Activated CD4-positive, alpha-beta T cell treated with anti-CD3 and anti-CD28 coated beads, Interleukin-2, amount 50 U/mL, for 48 hours (primary cell): ENCODE measurements at places on chromosomes 1 and 21.

GRCh38 chr1:185823467-185823866, 89.3 kb downstream of the HMCN1 start:
- no peak for DNase-seq

- DNase-seq, result no peak
These were observed 39.4 kb downstream of the PAFAH2 start for GRCh38 chr1:25958465-25958864.

DNA sequence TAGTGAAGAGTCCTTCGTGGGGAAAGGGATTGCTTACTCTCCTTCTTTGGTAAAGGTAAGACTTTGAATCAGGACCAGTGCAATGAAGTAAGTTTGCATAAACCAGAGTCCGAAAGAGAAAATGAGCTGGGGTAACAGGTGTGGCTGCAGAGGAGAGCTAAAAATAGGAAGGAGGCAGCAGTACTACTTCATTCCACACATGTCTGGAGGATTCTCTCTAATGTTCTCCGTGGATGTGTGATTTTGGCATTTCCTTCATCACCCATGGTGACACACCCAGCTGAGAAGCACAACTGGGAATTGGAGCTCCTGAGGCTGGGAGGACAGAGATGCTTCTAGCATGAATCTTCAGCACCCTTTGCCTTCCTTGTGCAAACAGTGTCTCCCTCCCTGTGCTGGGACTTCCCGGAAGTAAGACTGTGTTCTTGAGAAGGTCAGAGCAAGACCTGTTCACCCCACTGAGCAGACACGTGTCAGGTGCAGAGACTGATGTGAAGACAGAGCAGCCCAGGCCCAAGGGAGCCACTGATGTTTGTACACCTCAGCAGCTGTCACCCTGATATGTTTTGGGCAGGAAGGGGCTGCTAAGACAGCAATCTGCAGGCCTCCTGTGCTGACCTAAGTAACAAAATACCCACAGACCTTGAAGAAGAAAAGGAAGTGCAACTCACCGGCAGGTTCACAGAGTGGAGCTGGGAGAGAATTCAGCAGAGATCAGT, 13.3 kb downstream of the FCRL1 start:
- DNase-seq, result no peak

DNA sequence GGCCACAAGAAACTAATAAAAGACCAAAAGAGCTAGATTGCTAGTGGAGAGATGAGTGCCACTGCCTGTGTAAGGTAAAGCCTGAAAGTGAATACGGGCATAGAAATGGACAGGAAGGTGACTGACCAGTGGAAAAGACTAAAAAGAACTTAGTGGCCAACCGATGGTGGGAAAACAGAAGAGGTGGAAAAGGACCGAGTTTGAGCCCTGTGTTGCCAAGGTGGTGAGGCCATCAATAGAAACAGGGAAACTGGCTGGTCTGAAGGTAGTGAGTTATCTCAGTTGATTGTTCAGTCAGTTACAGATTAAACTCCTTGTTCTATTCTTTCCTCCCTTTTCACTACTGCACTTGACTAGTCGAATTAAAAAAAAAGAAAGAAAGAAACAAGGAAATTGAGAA, 2.5 kb downstream of the WDR77 start:
- no peak for DNase-seq

GRCh38 chr1:192557841-192558595, 17.6 kb upstream of the RGS1 start:
- no peak for DNase-seq

- DNase-seq, result no peak
These were observed 10.9 kb upstream of the KIF26B start for GRCh38 chr1:245143849-245144248.

GRCh38 chr1:173448945-173449344, 28.2 kb upstream of the PRDX6 start:
- DNase-seq, result no peak

- DNase-seq, result no peak
These were observed 190.6 kb upstream of the RAB4A start for GRCh38 chr1:229080361-229080760.

DNA sequence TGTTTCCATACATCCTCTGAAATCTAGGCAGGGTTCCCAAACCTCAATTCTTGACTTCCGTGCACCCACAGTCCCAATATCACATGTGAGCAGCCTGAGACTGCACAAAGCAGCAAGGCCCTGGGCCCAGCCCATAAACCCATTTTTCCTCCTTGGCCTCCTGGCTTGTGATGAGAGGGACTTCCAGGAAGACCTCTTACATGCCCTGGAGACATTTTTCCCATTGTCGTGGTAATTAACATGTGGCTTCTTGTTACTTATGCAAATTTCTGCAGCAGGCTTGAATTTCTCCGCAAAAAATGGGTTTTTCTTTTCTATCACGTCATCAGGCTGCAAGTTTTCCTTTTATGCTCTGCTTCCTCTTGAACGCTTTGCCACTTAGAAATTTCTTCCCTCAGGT, 3.3 kb upstream of the PIGK start:
- DNase-seq, result no peak

- no peak for DNase-seq
These were observed 130.3 kb upstream of the C21orf91 start for GRCh38 chr21:17949421-17949820.

DNA sequence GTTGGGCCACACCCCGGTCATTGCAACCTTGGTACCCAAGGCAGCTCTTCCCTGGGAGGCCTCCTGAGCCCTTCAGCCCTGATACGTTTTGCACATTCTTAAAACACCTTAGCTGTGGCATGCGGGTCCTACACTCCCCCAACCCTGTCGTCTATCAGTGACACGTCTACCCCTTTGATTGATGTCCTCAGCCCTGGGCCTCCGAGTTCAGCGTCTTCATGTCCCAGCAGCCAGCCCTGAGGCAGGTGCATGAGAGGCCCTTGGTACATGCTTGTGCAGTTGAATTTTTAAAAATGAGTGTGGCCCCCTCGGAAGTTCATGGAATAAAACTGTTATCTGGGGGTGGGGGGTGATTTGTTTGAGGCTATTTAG, 38.9 kb upstream of the ADARB1 start:
- DNase-seq, result no peak

DNA sequence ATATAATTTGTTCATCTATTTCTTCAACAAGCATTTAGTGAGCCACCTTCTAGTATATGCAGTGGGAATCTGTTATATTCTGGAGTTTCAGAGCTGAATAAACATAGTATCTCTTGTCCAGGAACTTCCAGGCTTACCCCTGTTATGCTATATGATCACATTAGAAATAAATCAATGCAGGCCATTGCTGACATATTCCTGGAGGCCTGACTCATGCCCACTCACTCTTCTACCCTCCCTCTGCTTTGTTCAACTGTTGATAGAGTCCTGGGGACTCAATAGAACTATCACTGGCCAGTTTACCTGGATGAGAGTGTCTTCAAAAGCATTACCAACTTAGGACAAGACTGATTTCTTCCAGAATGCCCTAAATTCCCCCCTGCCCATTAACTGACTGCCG, 29.3 kb upstream of the SRSF10 start:
- DNase-seq, result no peak

DNA sequence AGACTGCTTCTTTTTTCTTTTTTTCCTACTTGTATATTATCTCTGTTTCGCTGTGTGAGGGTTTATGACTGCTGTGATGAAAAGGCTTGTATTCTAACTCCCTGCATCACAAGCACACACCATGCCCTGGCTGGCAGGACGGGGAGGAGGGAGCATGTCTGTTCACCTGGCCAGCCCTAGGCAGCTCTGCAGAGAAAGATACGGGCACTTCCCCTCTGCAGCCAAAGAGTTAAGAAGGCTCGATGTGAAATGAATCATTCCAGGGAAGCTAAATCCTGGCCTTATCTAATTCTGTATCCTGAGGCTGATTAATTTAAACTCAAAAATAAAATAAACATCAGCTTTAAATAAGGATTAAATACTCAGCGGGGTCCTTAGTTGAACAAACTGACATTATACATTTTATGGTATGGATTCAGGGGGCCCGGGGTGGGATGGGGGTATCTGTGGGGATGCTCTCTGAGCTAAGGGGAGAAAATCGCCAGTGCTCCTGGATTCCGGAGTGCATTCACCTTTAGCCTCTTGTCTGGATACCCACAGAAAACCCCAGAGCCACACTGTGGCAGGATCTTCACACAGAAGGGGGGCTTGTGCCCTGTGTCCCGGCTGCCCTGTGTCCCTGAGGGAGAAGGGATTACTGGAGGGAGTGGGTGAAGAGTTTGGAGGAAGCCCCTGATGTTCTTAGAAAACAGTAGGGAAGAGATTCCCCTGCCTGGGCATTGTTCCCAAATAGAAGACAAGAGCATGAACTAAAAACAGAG, 321.5 kb downstream of the NPHP4 start:
- no peak for DNase-seq

DNA sequence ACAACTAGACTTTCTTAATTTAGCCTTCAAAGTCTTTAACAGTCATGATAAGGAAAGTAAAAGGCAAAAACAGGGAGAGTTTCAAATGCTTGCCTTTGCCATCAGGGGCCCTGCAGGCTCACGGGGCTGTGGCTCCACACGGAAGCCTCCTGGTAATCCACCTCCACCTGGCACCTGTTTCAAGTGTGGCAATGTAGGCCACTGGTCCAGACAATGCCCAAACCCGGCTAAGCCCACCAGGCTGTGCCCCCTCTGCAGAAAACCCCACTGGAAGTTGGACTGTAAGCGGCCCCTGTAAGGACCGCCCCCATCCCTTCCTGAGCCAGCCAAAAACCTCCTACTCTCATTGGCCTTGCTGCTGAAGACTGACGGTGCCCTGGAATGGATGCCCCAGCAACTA, 32.5 kb downstream of the VN1R5 start:
- no peak for DNase-seq

- no peak for DNase-seq
These were observed 14.1 kb downstream of the TMEM53 start for GRCh38 chr1:44660176-44660575.

DNA sequence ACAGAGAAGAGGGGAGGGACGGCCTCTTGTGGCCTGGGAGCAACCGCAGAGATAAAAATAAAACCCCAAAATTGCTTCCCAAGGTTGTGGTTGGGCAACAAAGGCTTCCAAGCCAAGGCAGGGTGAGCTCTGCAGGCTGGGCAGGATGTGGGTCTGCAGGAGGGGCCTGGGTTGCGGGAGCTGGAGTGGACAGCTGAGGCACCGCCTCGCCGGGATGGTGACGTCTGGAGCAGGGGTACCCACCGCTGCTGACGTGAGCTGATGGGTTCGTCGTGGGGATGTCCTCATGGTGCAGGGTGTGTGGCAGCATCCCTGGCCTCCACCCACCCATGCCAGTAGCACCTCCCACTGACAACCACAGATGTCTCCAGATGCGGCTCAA, 3.7 kb downstream of the AURKAIP1 start:
- DNase-seq, result no peak

DNA sequence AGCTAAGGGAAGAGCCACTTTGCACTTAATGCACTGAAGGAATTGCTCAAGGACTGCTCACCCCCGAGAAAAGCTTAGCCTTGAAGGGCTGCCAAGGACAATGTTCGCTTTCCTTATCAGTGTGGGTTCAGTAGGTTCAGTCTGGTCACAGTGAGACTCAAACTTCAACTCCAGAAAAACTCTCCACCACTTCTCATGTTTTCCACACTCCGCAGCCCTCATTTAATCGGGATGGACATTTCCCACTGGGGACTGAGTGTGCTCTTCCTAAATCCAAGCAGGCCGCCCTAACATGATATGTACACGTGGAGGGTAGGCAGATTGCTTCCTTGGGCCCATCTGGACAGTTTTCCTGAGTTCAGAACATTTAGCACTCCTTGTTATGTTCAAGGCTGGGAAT, 19.5 kb downstream of the SUSD4 start:
- no peak for DNase-seq

- DNase-seq, result no peak
These were observed 8.7 kb downstream of the CAPZB start for GRCh38 chr1:19476450-19477190.

- DNase-seq, result no peak
These were observed 5.0 kb downstream of the UQCRHL start for GRCh38 chr1:15802234-15802965.

GRCh38 chr1:228362884-228363450, 43.7 kb downstream of the TRIM11 start:
- DNase-seq, result no peak

DNA sequence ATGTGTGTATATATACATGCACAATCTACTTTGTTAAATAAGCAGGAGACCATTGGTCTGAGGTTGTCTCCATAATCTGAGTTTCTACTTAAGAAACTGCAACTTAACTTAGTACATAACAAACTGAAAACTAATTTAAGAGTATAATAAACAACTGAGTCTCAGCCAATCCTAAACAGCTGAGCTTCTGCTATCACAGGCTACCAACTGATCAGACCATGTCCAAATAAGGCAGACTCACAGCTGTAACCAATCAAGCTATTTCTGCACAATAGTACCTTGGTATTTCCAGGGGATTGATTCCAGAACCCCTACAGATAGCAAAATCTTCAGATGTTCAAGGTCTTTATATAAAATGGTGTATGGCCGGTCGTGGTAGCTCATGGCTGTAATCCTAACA, 26.0 kb upstream of the C1orf146 start:
- no peak for DNase-seq

- DNase-seq, result no peak
These were observed 1.5 kb downstream of the PROX1 start for GRCh38 chr1:213989002-213989855.

- DNase-seq, result no peak
These were observed 8.1 kb downstream of the PRSS38 start for GRCh38 chr1:227823537-227823936.

- DNase-seq, result no peak
These were observed 58.4 kb upstream of the EPS8L3 start for GRCh38 chr1:109821831-109822745.

- DNase-seq, result peak; percentile 89
These were observed 39.4 kb downstream of the ABCG1 start for GRCh38 chr21:42258150-42258884.
